ENCODE measurements at places on chromosomes 1 and 21. TPM values are rescaled to one million over a fixed set of nuclear protein-coding genes. Genes with fewer than 3 reads are reported as not detected.

GRCh38 chr1:160837558-160838205 is 25.0 kb downstream of the CD244 start:
- no peaks in the 10 kb centered on the region for H3K27me3 ChIP-seq
- H3K4me1 ChIP-seq = peaks cover 61% of the 10 kb centered on the region
- peaks cover under 1% of the 10 kb centered on the region for H3K36me3 ChIP-seq

GRCh38 chr1:186183970-186184628 is 191.0 kb downstream of the TPR start:
- H3K27ac ChIP-seq = no peak overlapping the region
- H3K4me1 ChIP-seq = peaks cover 23% of the 10 kb centered on the region
- no peak for DNase-seq
- H3K36me3 ChIP-seq = no peaks in the 10 kb centered on the region
- no peak overlapping the region for H3K4me3 ChIP-seq

DNA sequence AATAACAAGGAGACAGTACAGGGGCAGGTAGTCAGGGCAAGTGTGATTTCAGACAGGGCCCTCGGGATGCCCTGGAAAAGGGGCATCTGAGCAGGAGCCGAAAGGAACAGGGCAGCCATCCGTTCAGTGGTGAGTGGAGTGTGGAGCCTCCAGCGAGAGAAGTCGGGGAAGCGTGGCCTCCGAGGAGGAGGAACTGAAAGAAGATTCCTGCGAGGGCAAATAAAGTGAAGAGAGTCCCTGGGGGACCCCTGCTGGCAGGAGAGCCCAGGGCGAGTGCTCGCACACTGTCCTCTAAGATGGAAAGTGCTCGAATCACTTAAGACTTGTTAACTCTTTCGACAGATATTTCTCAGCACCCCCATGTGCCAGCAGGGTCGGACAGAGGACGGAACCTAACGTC is 3.5 kb upstream of the UTS2 start:
- DNase-seq = no peak
- H3K4me3 ChIP-seq = no peak overlapping the region
- no peaks in the 10 kb centered on the region for H3K4me1 ChIP-seq
- H3K36me3 ChIP-seq = no peaks in the 10 kb centered on the region
- peaks cover 5% of the 10 kb centered on the region for H3K27me3 ChIP-seq

GRCh38 chr1:223001653-223002634 is 141.1 kb downstream of the TLR5 start:
- no peaks in the 10 kb centered on the region for H3K27me3 ChIP-seq
- H3K36me3 ChIP-seq = no peaks in the 10 kb centered on the region
- no peak overlapping the region for H3K4me3 ChIP-seq
- H3K4me1 ChIP-seq = no peaks in the 10 kb centered on the region
- H3K27ac ChIP-seq = no peak overlapping the region

GRCh38 chr1:100346387-100346786 is 5.9 kb upstream of the CDC14A start:
- peaks cover 6% of the 10 kb centered on the region for H3K27me3 ChIP-seq
- DNase-seq = no peak
- no peak overlapping the region for H3K4me3 ChIP-seq

Gene CAMTA1
- 57.2 TPM for total RNA-seq

GRCh38 chr1:62589321-62589720 is 8.0 kb upstream of the ANGPTL3 start:
- no peak for DNase-seq
- H3K27me3 ChIP-seq = peaks cover 2% of the 10 kb centered on the region
- no peak overlapping the region for H3K27ac ChIP-seq
- no peaks in the 10 kb centered on the region for H3K4me1 ChIP-seq
- H3K36me3 ChIP-seq = no peaks in the 10 kb centered on the region
- no peak overlapping the region for H3K4me3 ChIP-seq

GRCh38 chr1:116139592-116140134 is 28.5 kb downstream of the MAB21L3 start:
- DNase-seq = no peak
- H3K27me3 ChIP-seq = peaks cover 6% of the 10 kb centered on the region
- H3K27ac ChIP-seq = no peak overlapping the region
- H3K36me3 ChIP-seq = peaks cover 2% of the 10 kb centered on the region
- H3K4me3 ChIP-seq = no peak overlapping the region

Gene CNR2
- not detected for total RNA-seq

- no peaks in the 10 kb centered on the region for H3K4me1 ChIP-seq
- no peak overlapping the region for H3K27ac ChIP-seq
- no peaks in the 10 kb centered on the region for H3K27me3 ChIP-seq
- no peaks in the 10 kb centered on the region for H3K36me3 ChIP-seq
- H3K4me3 ChIP-seq = no peak overlapping the region
These were observed 88.5 kb downstream of the TRIM11 start for GRCh38 chr1:228317891-228318810.

Gene S100B
- total RNA-seq = not detected

DNA sequence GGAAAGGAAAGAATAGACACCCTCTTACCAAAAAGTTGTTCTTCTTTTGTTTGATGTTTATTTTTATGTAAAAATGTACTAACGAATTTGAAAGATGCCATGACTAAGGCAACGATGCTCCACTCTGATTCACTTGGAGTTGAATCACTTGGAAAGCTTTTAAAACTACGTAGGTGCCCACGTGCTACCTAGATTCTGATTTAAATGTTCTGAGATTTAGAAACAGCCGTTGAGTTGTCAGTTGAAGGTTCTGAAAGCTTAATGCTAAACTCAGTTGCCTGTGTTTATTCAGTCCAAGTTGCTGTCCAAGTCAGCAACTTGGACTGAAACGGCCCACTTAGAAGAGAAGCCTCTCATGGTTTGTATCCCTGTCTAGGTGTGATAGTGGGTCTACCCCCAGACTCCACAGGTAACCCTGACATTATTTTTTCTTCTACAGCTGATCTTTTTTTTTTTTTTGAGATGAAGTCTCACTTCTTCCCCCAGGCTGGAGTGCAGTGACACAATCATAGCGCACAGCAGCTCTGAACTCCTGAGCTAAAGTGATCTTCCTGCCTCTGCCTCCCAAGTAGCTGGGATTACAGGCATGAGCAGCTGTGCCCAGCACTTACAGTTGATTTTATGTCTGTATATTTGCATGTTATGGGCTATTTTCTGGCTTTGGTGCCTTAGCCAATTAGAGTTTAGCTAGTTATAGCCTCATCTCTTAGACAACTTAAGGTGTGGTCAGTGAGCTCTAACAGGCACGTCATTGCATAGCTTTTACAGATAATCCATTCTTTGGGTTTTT is 1.4 kb upstream of the VAMP4 start:
- H3K27me3 ChIP-seq = no peaks in the 10 kb centered on the region
- DNase-seq = no peak
- H3K4me1 ChIP-seq = peaks cover 52% of the 10 kb centered on the region
- H3K4me3 ChIP-seq = peak overlapping the region; percentile 99

DNA sequence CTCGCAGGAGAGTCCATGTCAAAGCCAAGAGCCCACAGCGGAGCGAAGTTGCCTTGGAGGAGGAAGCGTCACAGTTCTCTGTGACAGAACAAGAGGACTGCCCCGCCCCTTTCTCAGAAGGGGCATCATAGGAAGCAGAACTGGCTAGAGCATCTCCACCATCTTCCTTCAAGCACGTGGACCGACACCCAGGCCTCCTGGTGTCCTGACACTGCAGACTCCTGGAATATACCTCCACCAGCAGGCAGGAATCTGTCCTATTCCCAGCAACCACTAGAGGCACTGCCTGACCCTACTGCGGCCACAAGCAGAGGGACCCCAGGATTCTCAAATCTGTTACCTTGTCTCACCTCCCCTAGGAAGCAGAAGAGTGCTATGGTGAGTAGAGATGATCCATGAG is 37.8 kb downstream of the GPA33 start:
- H3K4me1 ChIP-seq = no peaks in the 10 kb centered on the region
- H3K4me3 ChIP-seq = no peak overlapping the region
- no peaks in the 10 kb centered on the region for H3K36me3 ChIP-seq
- H3K27me3 ChIP-seq = peaks cover 8% of the 10 kb centered on the region
- no peak for DNase-seq

Gene SEMA6C
- 3.6 TPM for total RNA-seq

Gene SLAMF6
- total RNA-seq = 50.1 TPM

- H3K36me3 ChIP-seq = no peaks in the 10 kb centered on the region
- no peak overlapping the region for H3K4me3 ChIP-seq
- H3K4me1 ChIP-seq = no peaks in the 10 kb centered on the region
- no peak for DNase-seq
- no peak overlapping the region for H3K27ac ChIP-seq
These were observed 322.8 kb downstream of the PLA2G4A start for GRCh38 chr1:187151555-187151954.

Gene MX2
- 8.2 TPM for total RNA-seq

DNA sequence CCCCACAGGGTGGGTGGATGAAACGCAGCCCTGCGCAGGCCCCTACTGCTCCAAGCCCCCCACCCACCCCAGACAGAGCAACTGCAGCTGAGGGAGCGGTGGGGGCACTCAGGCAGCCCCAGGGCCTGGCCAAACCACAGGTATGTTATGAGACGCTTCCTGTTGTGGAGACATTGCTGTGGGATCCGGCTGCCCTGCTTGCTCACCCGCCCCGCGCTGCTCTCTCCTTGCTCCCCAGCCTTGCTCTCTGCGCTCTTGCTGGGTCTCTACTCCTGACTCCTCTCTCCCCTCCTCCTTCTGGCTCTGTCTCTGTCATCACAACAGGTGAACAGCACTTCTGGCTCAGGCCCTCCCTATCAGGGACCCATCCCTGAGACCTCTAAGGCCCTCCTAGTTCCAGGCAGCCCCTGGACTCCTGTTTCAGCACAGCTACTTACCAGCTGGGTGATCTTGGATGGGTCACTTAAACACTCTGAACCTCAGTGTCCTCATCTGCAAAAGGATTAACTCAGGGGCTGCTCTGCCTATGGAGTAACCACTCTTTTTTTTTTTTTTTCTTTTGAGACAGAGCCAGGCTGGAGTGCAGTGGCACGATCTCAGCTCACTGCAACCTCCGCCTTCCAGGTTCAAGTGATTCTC is 15.9 kb downstream of the COL8A2 start:
- no peak overlapping the region for H3K4me3 ChIP-seq
- peaks cover 12% of the 10 kb centered on the region for H3K4me1 ChIP-seq
- no peaks in the 10 kb centered on the region for H3K36me3 ChIP-seq
- peak; percentile 19 for DNase-seq

- H3K36me3 ChIP-seq = peaks cover 8% of the 10 kb centered on the region
- peaks cover 38% of the 10 kb centered on the region for H3K4me1 ChIP-seq
- peaks cover 9% of the 10 kb centered on the region for H3K27me3 ChIP-seq
- peak overlapping the region; percentile 37 for H3K27ac ChIP-seq
These were observed 49.5 kb upstream of the IFFO2 start for GRCh38 chr1:19006000-19006399.

Gene AADACL4
- not detected for total RNA-seq

Gene LCE1C
- total RNA-seq = not detected

DNA sequence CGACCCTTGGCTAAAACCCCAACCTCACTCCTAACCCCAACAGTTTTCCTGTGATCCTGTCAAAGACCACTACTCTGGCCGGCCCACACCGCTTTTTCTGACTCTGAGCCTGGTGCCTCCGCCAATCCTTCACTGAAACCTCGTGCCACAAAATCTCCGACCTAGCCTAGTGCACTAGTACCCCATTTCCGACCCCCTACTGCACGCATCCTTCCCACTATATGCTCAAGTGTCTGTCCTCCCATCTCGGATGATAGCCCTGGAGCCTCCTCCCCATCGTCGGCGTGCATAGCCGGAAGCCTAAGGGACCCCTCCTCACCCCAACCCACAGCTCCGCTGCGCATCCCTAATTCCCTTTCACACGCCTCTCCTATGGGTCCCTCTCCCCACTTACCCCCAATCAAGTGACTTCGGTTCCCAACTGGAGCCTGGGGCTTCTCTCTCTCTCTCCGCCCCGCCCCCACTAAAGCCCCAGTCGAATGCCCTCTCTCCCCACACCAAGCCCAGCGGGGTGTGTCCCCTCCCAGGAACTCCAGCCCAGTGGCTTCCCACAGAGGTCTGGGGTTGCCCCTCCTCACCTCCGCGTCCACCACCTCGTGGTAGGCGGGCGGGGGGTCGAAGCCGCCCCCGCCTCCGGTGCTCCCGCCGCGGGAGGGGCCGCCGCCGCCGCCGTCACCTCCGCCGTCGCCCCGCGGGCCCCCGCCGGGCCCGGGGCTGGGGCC is 791 bp downstream of the USP24 start:
- H3K27ac ChIP-seq = peak overlapping the region; percentile 92
- peak overlapping the region; percentile 86 for H3K4me3 ChIP-seq
- H3K4me1 ChIP-seq = peaks cover 72% of the 10 kb centered on the region

Gene PTPRC
- 516 TPM for total RNA-seq

Gene OR2AK2
- not detected for total RNA-seq

Gene ARHGEF11
- total RNA-seq = 3.2 TPM

DNA sequence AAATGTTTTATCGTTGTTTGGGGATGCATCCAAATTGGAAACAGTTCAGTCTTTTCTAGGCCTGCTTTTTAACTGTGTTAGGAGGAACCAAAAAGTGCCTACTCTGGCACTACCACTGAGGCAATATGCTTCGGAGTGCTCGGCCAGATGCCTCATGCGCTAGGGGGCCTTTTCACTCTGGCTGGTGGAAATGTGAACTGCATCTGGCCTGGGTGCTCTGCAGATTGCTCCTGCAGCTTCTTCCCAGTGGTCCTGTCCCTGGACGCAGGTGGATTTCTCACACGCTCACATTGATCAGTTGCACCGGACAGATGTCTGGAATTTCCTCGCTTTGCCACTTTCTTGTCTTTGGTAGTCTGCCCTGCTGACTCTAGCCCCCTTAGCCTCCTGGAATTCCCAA is 330.2 kb upstream of the FMN2 start:
- no peak for DNase-seq
- H3K4me3 ChIP-seq = no peak overlapping the region
- peaks cover 3% of the 10 kb centered on the region for H3K27me3 ChIP-seq
- H3K27ac ChIP-seq = no peak overlapping the region
- H3K36me3 ChIP-seq = no peaks in the 10 kb centered on the region
- no peaks in the 10 kb centered on the region for H3K4me1 ChIP-seq

All from activated T-helper 1 cell treated with anti-CD3 and anti-CD28 coated beads, Interleukin-12 subunit alpha, Interleukin-12 subunit beta, Interleukin-2, Interleukin-4 antibody, amounts not matched to agents 30 ng/mL and 10 ng/mL and 1 ng/mL, durations not matched to agents 14 hours and 24 hours and 36 hours (primary cell).